ENCODE measurements at places on chromosomes 13 and 19. TPM values are rescaled to one million over a fixed set of nuclear protein-coding genes. Genes with fewer than 3 reads are reported as not detected.

The PDX1 gene
- not detected for total RNA-seq

The SELENOV gene
- not detected for total RNA-seq

The ZNF443 gene
- 0.70 TPM for total RNA-seq

The ZNF628 gene
- total RNA-seq = 1.9 TPM

The OR7C1 gene
- not detected for total RNA-seq

The CEACAM20 gene
- not detected for total RNA-seq

The FUT6 gene
- total RNA-seq = not detected

The ZNF99 gene
- total RNA-seq = not detected

The SUPT20H gene
- total RNA-seq = 24.0 TPM

The KMT5C gene
- 6.5 TPM for total RNA-seq

The KLK15 gene
- total RNA-seq = not detected

The TLE6 gene
- total RNA-seq = 1.6 TPM

The DACT3 gene
- total RNA-seq = 17.6 TPM

The RGCC gene
- total RNA-seq = 28.1 TPM

The CPAMD8 gene
- 3.7 TPM for total RNA-seq

Measured in pericardium fibroblast (primary cell).